ENCODE measurements at places on chromosomes 5 and 9.

GRCh38 chr9:88898039-88898720, 93.1 kb upstream of the S1PR3 start:
- no peak for DNase-seq

DNA sequence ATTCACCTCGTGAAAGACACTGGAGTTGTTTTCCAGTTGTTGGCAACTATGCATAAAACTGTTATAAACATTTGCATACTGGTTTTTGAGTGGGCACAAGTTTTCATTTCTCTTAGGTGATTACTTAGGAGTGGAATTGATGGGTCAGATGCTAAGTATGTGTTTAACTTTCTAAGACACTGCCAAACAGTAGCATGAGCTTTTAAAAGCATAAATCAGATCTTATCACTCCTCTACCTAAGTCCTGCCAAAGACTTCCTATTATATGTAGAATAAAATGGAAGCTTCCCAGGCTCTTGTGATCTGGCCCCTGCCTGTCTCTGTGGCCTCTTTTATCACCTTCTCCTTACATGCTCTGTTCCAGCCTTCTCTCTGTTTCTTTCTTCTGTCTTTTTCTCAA, 72.6 kb downstream of the SH3RF2 start:
- no peak for DNase-seq

DNA sequence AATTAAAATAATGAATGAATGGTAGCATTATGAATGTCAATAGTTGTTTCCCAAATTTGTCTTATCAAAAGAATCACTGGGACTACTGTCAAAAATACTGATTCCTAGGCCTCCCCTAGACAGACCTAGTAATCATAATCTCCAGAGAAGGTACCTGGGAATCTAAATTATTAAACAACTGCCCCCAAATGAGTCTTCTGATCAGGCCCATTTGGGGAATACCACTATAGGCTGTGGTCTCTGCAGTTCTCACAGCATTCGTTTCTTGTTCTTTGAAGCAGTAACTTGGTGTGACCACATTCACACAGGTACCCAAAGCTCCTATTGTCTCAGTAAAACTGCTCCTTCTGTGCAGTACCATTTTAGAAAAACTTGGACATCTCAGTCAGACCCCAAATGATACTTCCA, 230.9 kb downstream of the PIK3R1 start:
- no peak for DNase-seq

GRCh38 chr5:116343961-116344360, 230.7 kb downstream of the SEMA6A start:
- DNase-seq: no peak

- peak; percentile 17 for DNase-seq
Observed at GRCh38 chr5:158880483-158881001, 219.2 kb downstream of the EBF1 start.

DNA sequence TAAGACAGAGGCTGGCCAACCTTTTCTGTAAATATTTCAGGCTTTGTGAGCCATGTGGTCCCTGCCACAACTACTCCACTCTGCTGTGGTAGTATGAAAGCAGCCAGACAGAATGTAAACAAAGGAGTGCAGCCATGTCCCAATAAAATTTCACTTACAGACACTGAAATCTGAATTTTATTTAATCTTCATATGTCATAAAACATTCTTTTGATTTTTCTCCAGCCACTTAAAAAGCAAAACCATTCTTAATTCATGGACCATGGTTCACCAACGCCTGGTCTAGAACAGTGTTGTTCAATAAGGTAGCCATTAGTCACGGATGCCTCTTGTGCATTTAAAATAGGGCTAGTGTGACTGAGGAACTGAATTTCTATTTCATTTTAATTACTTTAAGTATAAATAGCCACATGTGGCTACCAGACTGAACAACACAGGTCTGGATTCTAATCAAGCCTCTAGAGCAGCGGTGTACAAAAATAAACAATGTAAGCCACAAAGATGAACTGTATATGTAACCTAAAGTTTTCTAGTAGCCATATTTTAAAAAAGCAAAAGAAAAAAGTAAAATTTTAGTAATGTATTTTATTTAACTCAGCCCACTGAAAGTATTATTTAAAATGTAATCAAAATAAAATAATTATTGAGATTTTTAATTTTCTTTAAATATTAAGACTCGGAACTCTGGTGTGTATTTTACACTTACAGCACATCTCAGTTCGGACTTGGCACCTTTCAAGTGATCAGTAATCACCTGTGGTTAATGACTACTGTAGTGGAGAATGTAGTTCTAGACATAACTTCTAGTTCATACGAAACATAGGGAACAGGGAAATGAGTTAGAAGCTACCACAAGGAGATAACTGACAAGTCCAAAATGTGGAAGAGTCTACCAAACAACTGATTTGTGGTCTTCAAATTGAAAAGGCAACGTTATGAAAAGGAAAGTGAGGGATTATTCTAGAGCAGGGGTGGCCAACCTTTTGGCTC, 14.3 kb downstream of the GEMIN5 start:
- no peak for DNase-seq

DNA sequence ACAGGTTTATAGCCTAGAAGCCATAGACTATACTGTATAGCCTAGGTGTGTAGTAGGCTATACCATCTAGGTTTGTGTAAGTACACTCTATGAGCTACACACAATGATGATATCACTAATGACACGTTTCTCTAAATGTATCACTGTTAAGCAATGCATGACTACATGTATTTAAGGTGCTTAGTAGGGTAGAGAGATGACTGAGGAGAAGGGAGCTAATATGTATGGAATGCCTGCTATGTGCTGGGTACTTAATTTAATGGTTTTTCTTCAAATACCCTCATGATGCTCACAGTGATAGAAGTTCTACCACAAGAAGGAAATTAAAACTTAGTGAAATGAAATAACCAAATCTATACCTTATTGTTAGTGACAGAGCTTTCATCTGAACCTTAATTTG, 1785.5 kb downstream of the EFNA5 start:
- no peak for DNase-seq
